ENCODE measurements at places on chromosomes 11 and 22.

GRCh38 chr11:8233691-8234424, 29.8 kb downstream of the LMO1 start:
- peak; percentile 10 for DNase-seq

GRCh38 chr11:119339589-119340334, 921 bp downstream of the C1QTNF5 start:
- DNase-seq, result peak; percentile 66

GRCh38 chr11:102546923-102547471, 16.4 kb upstream of the MMP7 start:
- DNase-seq, result no peak

GRCh38 chr22:29014293-29014692, 47.3 kb downstream of the C22orf31 start:
- DNase-seq, result no peak

GRCh38 chr11:83778596-83778995, 492.4 kb upstream of the CCDC90B start:
- no peak for DNase-seq

DNA sequence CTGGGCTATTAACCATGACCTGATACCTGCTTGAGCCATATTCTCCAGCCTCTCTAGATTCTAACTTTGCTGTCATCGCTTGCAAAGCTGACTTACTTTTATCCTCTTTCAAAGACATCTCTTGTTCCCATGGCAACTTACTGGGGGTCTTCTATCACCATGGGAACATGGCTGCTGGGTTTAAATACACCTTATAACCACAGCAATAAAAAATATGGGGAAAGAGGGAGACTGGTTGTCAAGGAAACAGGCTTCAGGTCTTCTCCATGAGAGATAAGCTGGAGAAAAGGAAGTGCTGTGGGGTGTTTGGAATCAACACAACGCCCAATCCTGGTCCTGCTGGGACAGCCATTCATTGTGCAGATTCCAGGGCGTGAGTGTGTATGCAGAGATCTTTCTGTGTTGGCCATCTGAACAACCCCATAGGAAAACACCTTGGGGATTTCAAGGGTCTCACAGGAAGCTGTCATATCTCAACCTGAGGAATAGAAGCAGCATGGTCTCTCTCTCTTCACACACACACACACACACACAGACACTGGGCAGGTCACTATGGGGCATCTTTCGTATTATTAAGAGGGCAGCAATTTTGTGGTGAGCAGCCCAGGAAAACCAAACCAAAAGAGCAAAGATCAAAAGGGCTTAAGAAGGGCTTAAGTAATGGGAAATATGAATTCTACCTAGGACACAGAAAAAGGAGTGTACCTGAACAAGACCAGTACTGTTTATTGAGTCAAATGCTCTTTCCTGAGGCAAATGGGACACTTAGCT, 344.7 kb upstream of the NCAM1 start:
- no peak for DNase-seq

DNA sequence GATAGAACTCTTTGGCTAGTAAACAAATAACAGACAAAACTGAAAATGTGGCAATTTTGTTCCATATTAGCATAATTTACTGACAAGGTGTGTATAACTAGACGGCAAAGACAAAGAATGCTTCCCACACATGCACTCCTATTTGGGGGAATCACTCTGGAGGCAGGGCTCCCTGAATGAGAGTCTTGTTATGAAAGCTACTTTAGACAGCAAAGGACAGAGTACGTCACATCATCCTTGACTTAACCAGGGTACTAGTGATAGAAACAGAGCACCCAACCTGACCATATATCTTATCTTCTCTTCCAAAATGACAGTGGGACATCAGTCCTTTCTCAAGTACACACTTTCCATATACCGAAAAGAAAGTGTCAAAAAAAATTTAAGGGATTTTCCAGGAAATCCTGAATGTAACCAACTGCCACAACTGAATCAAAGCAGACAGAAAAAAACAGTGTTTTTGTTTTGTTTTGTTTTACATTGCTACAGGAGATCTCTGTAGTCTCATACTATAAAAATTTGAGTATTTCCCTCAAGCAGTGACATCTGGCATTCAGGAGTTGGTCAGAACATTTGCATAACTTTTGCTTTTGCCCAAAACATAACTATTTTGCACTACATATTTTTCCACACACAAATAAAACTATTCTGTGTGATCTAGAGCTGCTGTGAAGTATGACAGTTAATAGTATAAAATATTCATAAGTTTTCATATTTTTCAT, 98.9 kb downstream of the ARHGAP20 start:
- no peak for DNase-seq

DNA sequence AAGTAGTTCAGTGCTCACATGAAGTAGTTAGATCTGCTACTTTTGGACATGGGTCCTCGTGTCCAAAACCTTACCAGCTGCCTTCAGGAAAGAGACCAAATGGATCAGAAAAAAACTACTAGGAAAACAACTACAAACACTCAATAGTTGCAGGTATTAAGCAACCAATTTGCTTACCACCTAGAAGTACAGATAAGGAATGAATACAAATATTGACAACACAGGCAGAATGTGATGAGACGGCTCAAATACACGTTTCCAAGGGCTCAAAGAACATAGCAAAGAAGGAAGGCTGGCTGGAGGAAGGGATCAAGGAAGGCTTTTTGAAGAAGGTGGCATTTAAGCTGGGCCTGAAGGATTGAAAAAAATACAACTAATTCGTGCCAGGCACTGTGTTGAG, 41.8 kb downstream of the NRXN2 start:
- DNase-seq, result no peak

DNA sequence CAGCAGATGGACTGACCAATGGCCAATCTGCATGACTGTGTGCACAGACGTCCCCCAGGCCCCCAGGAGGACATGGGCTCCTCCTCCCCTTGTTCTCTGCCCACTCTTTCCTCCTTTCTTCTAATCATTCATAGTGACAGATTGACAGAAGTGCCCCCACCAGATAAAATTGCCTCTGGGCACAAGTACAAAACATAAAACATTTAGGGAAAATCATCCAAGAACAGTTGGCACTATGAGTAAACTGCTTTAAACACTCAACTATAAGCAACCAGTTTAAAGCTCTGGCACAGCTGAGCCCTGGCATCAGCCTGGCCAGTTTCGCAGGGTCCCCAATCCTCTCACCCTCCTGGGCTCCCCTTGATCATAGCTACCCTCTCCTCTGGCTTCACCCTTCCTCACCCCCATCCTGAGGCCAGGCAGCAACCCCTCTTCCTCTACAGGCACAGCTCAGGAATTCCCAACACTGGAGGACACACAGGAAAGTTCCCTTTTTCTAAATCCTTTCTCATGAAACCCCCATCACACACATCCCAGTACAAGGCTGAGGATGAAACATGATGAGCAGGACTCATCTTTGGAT, 232.9 kb downstream of the BUD13 start:
- no peak for DNase-seq

GRCh38 chr11:86287468-86287796, 14.6 kb upstream of the HIKESHI start:
- DNase-seq, result no peak

DNA sequence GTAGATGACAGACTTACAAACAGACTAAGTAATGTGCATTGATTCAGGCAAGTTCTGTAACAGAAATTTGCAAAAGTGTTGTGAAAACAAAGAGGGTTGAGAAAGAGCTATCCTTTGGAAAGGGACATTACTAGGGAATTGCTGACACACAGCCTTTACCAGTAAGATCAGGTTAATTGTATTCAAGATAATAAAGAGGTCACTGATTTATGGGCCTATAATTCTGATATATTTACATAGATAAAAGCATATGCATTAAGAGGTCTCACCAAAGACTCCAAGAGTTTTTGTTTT, 138.7 kb downstream of the MAML2 start:
- DNase-seq, result peak; percentile 61

DNA sequence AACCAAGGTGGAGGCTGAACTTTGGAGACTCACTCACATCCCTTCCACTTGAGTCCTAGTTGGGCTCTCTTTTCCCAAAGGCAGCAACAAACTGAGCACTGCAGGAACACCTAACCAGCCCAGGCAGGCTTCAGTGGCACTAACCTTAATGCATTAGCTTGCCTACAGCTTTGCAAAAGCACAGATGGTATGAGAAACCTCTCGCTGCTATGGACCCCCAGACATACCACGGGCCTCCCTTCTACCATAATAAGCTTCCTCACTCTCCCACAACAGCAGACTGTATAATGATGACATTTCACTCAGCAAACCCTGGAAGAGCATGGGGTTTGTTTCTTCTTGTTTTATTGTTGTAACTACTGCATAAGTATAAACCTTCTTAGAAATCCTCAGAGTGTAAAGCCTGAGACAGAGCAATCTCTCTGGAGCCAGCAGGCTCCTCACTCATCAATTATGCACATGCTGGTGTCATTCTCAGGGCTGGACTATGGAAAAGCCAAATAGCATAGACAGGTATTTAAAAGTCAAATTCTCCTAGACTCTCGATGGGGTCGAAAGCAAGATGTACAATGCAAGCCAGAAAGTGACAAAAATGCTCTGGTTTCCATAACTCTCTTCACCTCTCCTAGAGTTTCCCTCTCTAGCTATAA, 167.6 kb downstream of the NXPE2 start:
- DNase-seq, result no peak

DNA sequence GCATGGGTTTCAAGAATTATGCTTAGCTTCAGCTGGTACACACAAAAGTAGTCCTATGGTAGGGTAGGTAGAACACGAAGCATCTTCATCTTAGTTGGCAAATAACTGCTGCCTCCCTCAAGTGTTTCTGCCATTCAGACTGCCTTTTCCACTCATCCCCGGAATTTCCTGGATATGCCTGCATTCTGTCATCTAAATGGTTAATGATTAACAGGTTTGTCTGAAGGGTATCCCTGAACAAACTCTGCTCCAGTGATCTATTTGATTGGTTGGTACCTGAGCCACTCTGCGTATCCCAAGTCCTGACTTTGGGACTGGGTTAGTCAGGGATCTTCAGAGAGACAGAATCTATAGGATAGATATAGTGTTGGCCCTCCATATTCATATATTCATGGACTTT, 272.3 kb upstream of the RAG2 start:
- no peak for DNase-seq

DNA sequence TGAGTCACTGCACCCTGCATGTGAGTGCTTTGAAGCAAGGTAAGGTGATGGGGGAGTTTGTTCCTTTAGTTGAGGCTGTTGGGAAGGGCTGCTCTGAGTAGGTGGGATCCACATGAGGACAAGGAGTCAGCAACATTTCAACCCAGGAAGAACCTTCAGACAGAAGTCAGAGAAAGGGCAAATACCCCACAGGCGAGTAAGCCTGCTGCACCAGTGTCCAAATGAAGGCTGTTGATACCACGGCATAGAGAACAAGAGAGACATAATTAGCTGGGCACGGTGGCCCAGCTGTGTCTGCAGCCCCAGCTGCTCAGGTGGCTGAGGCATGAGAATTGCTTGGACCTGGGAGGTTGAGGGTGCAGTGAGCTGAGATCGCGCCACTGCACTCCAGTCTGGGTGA, 54.3 kb upstream of the CLMP start:
- no peak for DNase-seq

DNA sequence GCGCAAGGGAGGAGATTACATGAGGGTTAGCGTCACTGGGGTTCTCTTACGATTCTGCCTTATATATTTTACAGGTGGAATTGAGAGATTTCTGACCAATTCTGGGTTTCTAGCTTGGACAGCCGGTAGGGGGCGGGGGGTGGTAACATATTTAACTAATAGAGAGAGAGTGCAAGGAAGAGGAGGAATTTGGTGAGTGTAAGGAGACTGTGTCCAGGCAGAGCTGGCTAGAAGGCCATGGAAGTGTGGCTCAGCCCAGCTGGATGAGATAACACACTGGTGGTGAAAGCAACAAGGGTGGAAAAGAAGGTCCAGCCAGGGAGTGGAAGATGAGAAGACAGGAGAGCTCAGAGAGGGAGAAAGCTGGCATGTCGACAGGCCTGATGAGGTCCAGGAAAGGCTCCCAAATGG, 56.5 kb downstream of the ST3GAL4 start:
- no peak for DNase-seq

DNA sequence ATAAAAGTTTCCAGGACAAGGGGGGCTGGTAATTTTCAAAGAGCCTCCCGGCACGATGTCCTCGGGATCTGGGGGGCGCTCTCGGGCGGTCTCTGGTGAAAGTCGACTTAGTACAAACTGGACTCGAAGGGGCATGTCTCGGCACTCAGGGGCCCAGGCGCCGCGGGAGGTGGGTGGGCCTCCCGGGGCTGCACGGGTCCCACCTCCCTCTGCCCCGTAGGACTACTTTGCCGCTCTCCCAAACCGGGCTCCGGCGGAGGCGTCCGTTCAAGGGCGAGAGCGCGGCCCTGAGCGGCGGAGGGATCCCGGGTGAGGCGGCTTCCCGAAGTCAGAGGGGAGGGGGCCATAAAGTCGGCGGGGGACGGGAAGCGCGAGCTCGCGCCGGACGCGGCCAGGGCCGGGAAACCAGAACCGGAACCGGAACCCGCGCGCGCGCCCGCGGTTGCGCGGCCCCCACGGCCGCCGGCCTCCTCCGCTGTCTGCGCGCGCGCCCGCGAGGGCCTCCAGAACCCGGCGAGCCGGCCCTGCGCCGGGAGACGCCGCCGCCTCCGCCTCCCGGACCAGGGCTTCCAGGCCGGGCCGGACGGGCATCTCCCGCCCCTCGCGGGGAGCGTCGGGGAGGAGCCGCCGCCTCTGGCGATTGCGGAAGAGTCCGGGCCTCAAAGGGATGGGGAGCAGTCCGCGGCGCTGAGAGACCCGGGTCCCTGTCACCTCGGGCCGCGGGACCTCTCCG, at the start of gene ARHGEF12:
Gene ARHGEF12, plus strand, starts transcription at position 506 of the 733 bp plus-strand sequence. CDS start 831 bp downstream, outside the sequence.
- DNase-seq, result peak; percentile 98

DNA sequence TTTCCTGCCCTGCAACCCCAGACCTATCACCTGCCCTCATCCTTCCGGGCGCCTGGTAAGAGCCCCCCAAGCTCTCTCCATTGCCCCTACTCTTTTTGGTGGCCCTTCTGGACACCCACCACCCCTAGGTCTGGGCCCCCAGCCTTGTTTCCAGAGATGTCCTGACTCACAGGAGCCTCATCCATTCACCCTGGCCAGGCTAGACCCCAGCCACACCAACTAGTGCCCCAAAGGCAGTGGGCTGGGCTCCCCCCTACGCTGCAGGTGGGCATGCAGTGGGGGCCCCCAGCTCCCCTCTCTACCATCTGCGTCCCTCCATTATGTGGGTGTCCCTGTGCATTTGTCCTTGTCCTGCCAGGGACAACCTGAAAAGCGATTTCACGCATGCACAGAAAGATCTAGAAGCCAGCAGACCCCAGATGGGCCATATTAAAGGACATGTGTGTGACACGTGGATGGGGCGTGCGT, 1.4 kb downstream of the MRGPRF start:
- no peak for DNase-seq

DNA sequence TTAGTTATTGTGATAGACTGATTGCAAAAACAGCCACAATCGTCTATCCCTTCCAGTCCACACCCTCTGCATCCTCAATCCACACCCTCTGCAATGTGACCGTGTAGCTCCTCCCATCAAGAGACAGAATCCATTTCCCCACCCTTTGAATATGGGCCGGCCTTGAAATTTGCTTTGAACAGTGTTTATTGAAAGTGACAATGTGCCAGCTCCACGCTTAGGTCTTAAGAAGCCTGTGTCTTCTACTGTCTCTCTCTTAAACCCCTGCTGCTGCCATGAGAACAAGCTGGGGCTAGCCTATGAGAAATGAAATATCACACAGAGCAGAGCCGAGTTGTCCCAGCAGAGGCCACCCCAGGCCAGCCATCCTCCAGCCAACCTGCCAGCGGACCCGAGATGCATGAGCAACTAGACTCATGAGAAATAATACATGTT, 22.3 kb upstream of the MICAL2 start:
- peak; percentile 88 for DNase-seq

All from mesenchymal stem cell (in vitro differentiated cells and primary cell).